ENCODE measurements at places on chromosomes 3 and 15.

GRCh38 chr3:120161902-120162301, 67.7 kb upstream of the GSK3B start:
- DNase-seq = no peak

- DNase-seq = no peak
Measured at GRCh38 chr3:40267937-40268724, 41.4 kb upstream of the EIF1B start.

- DNase-seq = no peak
Measured at GRCh38 chr15:95825671-95826411, 504.7 kb upstream of the NR2F2 start.

DNA sequence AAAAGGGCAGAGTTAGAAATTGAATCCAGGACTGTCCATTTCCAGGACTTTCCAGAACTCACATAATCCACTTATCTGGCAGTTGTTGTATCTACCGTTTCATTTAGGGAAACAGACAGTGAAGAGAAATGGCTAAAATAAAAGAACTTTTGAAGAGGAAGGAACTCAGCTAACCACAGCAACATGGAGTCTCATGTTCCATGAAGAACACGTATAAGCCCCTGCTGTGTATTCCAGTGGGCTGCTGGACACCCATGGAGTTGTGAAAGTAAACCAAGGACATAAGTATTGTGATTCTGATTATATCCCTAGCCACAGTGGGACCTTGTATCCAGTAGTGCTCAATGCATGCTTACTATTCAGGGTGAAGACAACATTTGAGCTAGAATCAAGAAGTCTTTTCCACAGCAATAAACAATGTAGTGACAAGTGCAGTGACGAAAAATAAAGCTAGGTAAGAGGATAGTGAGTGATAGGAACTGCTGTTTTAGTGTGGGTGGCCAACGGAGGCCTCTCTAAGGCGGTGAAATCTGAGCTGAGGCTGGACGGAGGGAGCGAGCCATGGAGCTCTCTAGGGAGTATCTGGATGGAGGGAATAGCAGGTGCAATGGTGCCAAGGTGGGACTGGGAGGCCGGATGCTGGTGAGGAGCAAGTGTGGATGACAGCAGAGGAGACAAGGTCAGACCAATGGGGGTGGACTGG, 26.8 kb upstream of the TRH start:
- DNase-seq = no peak

GRCh38 chr3:10173095-10173925, 8.6 kb downstream of the IRAK2 start:
- no peak for DNase-seq

- no peak for DNase-seq
Measured at GRCh38 chr15:36161771-36162212, 417.6 kb upstream of the CDIN1 start.

DNA sequence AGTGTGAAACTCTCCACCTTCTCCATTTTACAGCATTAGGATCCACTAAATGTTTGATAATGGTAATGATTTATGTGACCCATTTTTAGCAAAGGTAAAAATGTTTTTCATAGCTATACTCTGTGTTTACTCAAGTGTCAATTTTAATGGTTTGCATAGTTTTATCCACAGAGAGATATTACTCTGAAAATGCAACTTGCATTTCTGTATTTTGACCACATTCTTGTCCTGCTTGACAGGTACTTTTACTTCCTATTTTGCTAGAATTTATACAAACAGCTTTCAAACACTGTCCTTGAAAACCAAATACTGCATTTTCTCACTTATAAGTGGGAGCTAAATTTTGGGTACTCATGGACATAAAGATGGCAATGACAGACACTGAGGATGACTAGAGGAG, 62.9 kb downstream of the SERPINI1 start:
- no peak for DNase-seq

DNA sequence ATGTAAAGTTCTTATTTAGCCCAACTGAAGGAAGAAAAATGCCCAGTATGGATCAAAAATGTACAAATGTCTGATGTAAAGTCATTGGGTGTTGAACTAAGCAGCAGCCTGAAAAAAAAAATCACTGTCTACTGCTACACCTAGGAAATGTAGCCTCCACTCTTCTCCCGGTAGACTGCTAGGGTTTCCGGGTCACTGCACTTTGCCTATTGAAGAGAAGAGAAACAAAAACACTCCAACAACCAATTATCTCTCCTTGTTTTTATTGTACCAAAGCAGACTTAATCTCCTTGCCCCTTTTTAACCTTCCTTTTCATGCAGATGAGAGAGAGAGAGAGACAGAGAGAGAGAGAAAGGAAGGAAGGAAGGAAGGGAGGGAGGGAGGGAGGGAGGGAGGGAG, 140.2 kb upstream of the SETMAR start:
- DNase-seq = no peak

- DNase-seq = no peak
Measured at GRCh38 chr15:66912001-66912400, 153.4 kb upstream of the SMAD3 start.

- no peak for DNase-seq
Measured at GRCh38 chr3:13548696-13549622, at the start of gene FBLN2. FBLN2 (plus strand) TSS chr3:13549125; CDS start chr3:13570356, 21,231 bp downstream.
